Stimulated activated CD4-positive, alpha-beta T cell treated with anti-CD3 and anti-CD28 coated beads, Interleukin-4, amount 100 ng/mL, for 24 hours (primary cell): ENCODE measurements at places on chromosomes 13 and 19.

DNA sequence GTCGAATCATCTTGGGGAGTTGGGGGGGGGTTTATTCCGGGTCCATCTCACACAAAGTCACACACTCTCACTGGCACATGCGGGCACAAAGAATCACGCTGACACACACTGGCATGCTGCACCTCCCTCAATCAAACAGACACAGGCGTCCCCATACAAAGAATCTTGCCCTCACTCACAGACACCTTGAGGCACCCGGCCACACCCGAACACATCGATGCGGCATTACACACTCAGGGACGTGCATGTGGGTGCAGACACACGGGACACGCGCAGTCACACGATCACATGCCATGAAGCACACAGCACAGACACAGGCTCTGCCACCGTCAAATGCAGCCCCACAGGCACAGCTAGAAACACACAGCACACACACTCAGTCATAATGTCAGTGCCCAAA is 7.8 kb downstream of the NFIX start:
- no peak for DNase-seq

GRCh38 chr19:10390652-10391286 is 10.4 kb upstream of the TYK2 start:
- DNase-seq, result peak; percentile 75

GRCh38 chr13:42116225-42116624 is 67.8 kb downstream of the DGKH start:
- no peak for DNase-seq

DNA sequence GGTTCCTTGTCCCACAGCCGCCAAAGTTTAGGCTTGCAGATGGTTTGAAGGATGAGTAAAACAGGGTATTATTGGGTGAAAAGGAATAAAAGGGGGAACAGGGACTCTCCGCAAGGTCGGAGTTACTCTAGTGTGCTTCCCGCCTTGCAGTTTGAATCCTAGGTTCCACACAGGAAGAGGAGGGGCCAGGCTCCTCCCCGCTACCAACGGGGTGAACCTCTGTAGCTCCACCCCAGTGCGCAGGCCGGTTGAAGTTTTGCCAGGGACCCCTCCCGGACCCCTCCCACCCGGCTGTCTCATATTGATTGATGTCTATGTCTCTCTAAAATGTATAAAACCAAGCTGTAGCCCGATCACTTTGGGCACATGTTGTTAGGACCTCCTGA is 11.6 kb upstream of the GTF2F2 start:
- DNase-seq, result no peak

DNA sequence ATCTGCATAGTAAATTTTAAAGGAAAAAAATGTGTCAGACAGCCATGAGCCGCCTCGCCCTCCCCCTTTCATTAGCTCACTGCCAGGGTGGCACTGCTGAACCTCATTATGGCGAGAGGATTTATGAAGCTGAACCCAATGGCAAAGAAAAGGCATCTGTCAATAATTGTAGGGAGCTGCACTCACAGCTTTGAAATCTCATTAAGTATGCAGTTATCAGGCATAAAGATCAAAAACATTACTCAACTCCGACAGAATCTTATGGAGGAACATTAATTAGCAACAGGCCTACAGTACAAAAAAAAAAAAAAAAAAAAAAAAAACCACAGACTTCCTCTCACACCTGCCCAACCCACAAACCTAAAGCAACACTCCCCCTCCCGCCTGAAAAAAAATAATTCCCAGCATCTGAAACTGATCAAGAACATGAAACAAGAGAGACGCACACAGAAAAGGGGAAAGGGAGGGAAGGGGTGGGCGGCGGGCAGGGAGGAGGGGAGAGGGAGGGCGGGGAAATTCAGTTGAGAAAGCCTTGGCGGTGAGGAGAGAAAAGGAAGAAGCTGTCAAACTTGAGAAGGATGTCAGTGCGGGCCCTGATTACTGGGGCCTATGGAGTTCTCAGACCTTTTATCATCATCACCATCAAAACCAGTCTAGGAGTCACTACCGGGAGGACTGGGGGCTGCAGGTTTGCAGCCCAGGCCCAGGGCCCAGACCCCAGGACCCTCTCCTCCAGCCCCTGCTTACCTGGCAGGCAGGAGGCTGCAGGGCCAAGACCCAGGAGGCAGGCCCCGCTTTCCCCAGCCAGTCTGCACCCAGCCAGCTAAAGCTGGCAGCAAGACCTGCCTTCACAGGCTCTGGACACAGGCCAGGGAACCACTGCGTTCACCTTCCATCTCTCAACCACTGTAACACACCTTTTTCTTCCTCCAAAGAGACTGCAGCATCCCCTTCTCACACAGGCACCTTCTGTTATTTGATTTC is 8.9 kb downstream of the TSHZ3 start:
- DNase-seq, result no peak

DNA sequence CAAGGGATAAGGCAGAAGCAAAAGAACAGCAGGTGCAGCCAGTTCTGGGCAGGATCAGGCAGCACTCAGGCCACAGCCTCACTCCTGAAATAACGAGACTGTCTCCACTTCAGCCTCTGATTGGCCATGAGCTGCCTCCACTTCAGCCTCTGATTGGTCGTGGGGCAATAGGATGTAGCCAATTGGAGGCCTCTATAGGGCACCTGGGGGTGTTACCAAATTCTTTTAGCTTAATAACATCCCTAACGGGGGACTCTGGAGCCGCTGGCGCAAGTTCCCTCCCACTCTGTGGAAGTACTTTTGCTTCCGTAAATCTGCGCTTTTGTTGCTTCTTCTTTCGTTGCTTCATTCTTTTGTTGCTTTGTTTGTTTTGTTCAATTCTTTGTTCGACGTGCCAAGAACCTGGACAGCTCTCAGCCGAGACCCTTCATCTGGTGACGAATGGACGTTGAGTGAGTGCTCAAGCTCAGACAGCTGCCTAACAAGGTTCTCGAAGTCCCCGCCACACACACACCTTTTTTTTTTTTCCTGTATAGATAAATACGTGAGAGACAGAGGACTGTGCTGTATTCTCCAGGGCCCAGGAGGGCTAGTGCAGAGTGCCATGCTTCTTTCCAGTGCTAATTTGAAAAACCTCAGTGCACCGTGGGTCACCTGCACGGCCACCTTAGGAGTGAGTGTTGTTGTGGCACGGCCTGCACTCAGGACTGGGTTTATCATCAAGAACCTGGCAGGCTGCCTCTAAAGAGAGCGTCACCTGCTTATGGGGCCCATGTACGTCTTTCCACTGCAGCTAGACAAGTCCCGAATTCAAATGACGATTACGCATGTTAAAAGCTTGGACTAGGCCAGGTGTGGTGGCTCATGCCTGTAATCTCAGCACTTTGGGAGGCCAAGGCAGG is 32.0 kb upstream of the TUBGCP3 start:
- no peak for DNase-seq

DNA sequence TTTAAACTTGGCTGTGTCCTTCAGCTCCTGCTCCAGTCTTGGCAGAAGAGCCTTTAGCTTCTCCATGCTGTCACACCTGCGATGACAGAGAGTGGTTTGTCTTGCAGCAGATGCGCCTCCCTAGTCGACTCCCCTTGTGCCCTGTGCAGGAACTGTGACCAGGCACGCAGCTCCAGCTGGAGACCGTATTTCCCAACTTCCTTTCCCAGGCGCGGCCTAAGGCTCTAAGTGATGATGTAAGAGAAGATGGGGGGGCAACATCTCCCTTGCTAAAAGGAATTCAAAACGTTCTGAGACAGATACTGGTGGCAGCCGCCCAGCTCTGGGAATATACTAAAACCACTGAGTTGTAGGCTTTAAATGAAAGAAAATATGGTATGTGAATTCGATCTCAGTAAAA is 16.3 kb downstream of the DCUN1D2 start:
- no peak for DNase-seq

GRCh38 chr19:47341734-47342133 is 7.4 kb upstream of the DHX34 start:
- DNase-seq, result no peak

GRCh38 chr19:13228561-13228960 is 78.3 kb downstream of the IER2 start:
- no peak for DNase-seq

- no peak for DNase-seq
Observed at GRCh38 chr19:5308451-5309437, 31.9 kb downstream of the PTPRS start.

GRCh38 chr13:80126389-80127068 is 214.4 kb downstream of the SPRY2 start:
- no peak for DNase-seq

DNA sequence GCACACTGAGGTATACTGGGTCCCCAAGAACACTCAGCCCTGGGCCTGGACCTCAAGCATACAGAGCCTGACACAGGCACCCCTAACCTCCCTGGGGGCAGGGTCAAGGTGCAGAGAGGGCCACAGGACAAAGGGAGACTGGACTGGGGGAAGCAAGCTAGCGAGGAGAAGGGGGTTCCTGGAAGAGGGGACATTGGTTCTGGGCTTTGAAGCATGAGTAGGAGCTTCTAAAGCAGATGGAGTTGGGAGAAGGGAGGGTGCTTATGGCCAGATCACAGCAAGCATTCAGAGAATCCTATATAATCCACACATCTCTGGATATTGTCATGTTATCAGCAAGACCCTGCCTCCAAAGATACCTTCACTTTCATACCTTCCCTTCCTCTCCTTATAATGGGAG is 3.2 kb downstream of the CIB3 start:
- no peak for DNase-seq

- no peak for DNase-seq
Observed at GRCh38 chr13:46850214-46850613, 46.6 kb downstream of the HTR2A start.
